NCI-H524 treated with DMSO at 0.1 percent for 48 hours (cell line): ENCODE measurements at places on chromosomes 3 and 15.

GRCh38 chr3:121885386-121885785 lies 8.8 kb upstream of the SLC15A2 start:
- DNase-seq: no peak

- no peak for DNase-seq
These were observed 373.3 kb upstream of the RBMS3 start for GRCh38 chr3:28907616-28908015.

DNA sequence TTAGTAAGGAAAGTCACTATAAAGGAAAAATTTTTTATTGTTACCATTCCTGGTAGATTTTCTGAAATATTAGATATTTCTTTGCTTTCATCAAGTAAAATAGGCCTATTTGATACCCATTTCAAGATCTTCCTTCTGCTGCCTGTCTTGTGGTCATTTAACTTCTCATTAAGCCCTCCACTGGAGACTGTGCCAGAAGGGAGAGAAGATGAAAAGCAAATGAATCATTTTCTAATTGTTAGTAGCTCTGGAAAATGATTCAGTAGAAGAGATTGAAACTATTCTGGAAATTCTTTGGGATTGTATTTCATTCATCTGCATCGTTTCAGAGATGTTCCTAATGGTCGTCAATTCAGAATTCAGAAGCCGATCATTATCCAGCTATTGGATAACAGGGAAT lies 3.2 kb downstream of the KCTD6 start:
- no peak for DNase-seq

GRCh38 chr3:73485877-73486330 lies 138.8 kb downstream of the PDZRN3 start:
- DNase-seq: no peak

DNA sequence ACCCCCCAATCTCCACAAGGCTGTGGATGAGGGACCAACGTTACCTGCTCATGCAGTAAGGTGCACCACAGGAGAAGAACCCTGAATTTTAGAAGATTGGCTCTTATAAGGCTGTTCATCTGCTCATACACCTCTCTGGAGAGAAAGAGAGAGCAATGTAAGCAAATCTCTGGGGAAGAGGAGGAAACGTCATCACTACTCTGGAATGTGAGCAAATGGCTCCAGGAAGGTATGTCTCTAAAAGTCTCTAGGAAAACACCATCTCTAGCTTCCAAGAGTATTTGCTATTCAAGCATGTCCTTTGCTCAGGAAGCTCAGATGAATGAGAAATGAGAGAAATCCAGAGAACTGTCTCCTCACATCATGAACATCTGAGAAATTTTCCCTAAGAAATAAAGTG lies 235.4 kb downstream of the TBL1XR1 start:
- no peak for DNase-seq

- DNase-seq: no peak
These were observed 2.1 kb upstream of the TNK2 start for GRCh38 chr3:195910499-195910845.

DNA sequence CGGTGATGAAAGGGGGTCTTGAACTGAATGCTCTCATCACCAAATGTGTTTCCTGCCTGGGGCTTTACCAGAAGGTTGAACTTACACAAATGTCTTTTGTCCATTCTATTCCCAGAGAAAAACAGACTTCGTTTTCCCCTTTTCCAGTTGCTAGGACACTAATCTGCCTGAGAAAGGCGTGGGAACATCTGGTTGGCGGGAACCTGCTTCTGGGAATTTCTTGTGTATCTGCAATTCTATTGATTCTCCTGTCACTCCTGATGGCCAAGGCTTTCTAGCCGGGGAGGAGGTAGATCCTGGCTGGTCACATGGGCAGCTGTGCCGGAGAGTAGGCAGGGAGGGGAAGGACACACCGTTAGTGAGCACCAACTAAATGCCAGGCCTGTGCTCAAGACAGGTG lies 31.1 kb upstream of the CCDC174 start:
- no peak for DNase-seq

DNA sequence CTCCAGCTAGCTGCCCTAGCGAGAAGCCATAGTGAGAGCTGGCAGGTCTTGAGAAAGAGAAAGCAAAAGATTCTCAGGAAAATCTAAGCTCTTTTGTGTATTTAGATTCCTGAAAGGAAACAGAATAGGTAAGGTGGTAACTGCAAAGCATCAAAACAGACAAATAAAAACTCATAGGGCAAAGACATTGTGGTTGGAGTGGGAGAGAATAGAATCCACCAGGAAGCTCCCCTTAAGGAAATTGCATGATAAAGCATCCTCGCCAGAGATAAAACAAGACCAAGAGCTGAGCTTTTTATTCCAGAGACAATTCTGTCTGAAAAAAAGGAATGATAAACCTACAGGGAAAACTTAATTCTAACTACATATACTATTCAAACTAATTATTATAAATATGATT lies 232.6 kb downstream of the SI start:
- no peak for DNase-seq

GRCh38 chr3:47884603-47885002 lies 81.7 kb downstream of the DHX30 start:
- DNase-seq: no peak

GRCh38 chr15:65631503-65631902 lies 9.8 kb downstream of the SLC24A1 start:
- no peak for DNase-seq

DNA sequence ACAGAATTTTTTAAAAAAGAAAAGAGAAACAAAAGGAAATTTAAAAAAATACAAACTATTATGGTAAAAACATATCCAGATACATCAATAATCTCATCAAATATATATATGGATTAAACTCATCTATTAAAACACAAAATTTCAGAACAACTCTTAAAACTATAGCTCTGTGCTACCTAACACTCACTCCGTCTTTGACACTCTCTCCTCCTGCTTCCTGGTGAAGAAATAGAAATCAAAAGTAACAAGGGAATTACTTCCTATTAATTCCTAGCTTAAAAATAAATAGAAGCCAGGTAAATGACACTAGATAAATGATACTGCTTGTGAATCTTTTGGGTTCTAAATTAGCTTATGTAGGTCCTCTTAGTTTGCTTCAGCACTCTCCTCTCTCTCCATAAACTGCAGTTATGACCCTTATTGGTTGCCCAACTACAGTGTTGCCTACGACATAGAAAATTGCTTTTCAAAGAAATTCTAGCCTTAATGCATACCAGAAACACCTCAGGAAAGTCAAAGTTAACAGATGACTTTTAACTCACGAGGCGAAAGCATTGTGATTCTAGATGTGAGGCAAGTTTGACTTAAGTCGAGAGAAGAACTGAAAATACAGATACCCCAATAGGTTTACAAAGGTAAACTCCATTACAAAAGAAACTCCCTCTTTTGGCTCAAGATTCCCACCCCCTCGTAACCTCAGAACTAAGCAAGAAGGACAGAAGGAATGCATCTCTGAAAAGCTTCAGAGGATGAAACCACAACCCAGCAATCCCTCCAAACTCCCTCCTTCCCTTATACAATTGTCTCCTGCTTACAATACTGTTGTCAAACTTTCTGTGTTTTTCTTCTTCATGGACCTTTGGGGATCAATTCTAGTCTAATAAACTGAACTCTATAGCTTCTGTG lies 394.7 kb downstream of the FGF12 start:
- no peak for DNase-seq

DNA sequence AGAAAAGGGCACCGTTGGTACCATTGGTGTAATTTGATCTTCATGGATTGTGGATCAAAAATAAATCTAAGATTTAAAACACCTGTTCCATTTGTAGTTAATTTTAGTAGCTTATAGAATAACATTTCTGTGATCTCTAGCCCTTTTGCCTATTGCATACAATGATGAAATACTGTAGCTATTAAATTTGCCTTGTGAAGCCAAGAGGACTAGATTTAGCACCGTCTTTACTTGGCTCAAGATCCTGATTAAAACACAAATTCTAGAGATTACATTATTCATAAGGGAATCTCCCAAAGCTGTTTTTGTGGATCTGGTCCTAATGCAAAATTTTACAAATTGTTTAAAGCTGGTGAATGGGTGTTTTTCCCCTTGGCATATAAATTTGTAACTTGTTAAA lies 8.2 kb downstream of the TBC1D23 start:
- no peak for DNase-seq

DNA sequence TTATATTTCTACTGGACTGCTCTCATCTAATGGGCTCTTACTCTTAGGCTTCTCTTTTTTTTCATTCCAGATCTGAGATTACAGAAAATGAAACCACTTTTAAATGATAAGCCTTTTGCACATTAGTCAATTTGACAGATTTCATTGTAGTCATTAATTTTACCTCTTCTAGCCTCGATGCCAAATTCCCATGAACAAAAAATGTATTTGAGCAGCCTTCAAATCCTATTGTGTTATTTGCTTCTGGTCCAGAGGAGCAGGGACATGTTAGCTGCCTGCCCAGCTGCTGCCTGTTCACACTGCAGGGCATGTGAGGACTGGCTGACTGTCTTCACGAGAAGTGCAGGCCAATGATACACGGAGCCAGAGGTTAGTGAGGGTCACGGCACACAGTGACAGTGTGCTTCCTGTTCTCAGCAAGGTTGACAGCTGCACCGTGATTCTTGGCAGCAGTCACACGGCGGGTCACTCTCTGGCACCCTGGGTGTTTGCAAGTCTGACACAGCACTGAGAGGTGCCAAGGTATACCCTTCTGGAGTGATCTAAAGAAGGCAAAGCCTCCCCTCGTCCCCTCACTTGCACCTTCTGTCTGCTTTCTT lies 40.8 kb downstream of the KAT2B start:
- no peak for DNase-seq

DNA sequence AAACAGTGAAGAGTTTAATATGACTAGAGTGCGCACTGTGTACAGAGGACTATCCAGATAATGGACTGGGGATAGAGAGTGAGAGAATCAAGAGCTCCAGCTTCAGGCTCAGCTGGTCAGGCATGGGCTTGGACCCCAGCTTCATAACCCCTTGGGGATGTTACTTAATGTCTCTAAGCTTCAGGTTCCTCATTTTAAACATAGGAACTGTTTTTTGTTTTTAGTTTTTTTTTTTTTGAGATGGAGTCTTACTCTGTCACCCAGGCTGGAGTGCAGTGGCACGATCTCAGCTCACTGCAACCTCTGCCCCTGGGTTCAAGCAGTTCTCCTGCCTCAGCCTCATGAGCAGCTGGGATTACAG lies 9.9 kb upstream of the BRPF1 start:
- no peak for DNase-seq
